Activated CD8-positive, alpha-beta T cell treated with anti-CD3 and anti-CD28 coated beads, Interleukin-2, amount 10 ng/mL, durations not matched to agents 7 days and 5 days (primary cell): ENCODE measurements at places on chromosomes 5 and 9. TPM values are rescaled to one million over a fixed set of nuclear protein-coding genes. Genes with fewer than 3 reads are reported as not detected.
A peak's percentile ranks its signal among the peaks of the same experiment; 100 is the strongest.

GRCh38 chr9:115880221-115880885 lies 273.2 kb upstream of the PAPPA start:
- no peak for DNase-seq

DNA sequence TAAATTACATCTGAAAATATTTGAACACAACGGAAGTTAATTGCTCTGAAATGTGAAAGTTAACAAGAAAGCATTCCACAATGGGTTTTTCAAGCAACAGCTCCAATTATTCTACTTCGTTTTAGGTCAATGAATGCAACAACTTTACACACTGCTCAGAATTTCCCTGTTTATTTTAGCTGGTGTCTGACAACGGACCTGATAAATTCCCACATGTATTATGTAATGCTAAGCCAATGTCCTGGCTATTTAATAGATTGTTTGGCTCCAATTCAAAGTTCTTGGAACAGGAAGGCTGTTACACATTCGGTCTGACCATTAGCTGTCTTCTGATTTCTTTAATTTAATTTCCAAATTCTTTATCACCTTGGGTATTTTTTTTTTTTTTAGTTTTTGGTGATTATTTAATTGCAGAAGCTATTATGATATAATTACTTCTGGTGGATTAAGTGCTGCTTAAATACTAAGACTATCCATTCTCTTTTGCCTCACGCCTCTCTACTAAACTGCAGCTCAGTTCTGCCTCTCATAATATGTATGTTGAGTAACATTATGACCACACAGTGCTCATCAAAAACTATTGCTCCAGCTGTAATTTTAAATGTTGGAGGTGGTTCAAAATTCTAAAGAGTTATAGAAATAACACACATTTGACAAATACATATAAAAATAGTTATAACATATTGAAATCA lies 57.9 kb downstream of the MEF2C start:
- no peak for DNase-seq

GRCh38 chr9:137676998-137677397 lies 58.2 kb downstream of the EHMT1 start:
- DNase-seq, result no peak

The SLC36A3 gene
- total RNA-seq, result not detected

DNA sequence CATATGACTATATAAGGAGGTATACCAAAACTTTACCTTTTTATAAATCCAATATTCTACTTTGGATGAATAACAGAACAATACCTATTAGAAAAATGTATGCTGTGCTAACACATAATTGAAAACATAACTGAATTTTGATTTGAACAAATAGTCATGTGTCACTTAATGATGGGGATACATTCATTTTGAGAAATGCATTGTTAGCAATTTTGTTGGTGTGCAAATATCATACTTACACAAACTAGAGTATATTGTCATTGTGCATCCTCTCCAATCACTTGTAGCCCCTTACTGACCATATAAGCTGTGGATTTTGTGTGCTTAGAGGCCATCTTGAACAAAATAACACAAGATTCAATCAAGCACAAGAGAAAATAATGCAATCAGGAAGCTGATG lies 72.3 kb upstream of the SLCO4C1 start:
- no peak for DNase-seq

DNA sequence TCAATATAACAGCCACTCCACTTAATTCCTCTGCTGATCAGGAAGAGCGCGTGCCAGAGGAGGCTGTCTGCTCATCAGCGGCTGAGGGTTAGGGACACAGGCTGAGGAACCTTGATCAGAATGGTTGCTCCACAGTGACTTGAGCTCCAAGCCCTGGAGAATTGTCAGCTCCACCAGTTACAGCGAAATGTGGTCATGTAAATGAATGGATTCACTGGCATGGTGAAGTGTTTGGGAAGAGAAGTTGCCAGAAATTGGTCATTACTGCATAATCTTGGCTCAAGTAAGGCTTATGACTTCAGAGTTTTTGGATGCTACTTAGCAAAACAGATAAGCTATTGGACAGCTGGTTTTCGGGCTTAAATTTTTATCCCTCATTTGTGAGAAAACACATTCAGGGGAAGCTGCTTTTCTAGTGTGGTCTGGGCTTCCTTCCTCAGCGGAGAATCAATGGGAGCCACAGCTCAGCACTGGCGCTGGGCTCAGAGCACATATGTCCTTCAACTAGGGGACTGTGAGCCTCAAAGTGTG lies 65.0 kb downstream of the PRRT1B start:
- no peak for DNase-seq

DNA sequence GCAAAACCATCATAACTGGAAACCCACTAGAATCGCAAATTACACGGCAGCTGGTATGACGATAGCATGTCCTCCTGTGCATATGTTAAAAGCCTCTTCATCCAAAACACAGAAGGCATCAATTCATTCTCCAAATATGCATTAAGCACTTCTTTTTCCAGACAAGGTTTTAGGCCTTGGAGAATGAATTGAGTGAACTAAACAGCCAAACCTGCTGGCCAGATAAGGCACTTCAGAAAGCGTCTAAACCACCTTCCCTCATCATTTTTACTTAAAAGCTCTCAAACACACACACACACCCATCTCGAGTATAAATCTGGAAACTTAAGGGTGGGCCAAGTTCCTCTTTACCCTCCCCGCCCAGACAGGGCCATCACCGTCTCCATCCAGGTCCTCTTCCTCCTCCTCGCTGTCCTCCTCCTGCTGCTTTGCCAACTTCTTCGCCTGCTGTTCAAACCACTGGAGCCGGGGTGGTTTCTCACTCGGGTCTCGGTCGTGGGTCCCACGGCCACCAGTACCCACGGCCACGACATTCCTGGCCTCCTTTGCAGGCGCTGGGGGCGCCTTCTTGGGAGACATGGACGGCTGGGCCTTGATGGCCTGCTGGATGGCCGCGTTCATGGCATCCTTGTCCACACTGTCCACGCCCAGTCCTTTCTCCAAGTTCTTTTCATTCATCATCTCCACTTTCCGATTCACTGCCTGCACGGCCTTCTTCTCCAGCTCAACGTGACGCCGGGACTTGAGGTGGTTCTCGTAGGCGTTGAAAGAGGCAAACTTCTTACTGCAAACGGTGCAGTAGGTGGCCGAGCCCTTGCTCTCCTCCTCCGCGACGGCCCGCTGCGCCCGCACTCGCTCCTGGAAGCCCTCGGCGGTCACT lies 696 bp downstream of the ZNF622 start:
- DNase-seq, result no peak

GRCh38 chr9:76558465-76558864 lies 99.5 kb downstream of the GCNT1 start:
- no peak for DNase-seq

DNA sequence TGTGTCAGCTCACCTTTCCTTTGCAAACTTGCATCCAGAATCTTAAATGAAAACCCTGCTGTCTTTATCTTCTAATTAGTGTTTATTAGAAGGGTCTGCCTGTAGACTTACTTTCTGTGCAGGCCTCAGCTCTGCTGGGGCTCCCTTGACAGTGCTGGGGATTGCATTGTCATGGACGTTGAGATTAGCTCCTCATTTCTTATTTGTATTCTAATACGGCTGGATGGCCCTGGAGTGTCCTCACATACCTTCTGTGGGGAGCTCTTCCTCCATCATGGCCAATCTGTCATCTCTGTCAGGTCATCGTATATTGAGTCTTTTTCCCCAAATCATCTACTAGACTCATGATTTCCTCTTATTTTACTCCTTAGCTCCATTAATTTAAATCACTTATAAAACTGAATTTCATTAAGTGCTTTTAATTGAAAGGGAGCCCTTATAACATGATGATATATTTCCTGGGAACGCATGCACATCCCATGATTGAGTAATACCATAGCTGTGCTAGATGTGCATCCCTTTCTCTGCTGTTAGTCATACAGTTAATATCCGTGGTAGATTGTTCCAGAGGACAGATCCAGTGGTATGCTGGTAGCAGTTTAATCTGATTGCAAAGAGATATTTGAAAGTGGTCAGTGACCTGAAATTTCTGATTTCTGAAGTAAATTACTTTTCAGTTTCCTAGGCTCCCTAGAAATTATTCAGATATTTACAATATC lies 61.6 kb downstream of the ICE1 start:
- no peak for DNase-seq

DNA sequence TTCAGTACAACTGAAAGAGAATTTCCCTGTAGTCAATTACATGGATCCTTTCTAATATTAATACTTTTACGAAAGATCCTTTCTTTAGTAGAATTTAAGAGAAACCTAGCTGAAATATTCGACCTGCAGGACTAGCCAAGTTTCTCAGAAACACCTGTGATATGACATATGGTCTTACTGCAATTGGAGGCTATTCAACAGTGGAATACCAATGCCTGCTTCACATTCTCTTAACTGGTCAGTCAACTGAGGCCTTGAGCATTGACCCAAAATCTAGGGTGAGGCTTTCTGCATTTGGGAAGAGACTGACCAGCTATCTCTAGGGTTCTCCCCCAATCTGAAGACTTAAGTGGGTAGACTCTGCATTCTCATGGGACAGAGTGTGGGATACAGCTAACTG lies 12.3 kb downstream of the UBE2QL1 start:
- no peak for DNase-seq

The DMRT3 gene
- total RNA-seq, result not detected

DNA sequence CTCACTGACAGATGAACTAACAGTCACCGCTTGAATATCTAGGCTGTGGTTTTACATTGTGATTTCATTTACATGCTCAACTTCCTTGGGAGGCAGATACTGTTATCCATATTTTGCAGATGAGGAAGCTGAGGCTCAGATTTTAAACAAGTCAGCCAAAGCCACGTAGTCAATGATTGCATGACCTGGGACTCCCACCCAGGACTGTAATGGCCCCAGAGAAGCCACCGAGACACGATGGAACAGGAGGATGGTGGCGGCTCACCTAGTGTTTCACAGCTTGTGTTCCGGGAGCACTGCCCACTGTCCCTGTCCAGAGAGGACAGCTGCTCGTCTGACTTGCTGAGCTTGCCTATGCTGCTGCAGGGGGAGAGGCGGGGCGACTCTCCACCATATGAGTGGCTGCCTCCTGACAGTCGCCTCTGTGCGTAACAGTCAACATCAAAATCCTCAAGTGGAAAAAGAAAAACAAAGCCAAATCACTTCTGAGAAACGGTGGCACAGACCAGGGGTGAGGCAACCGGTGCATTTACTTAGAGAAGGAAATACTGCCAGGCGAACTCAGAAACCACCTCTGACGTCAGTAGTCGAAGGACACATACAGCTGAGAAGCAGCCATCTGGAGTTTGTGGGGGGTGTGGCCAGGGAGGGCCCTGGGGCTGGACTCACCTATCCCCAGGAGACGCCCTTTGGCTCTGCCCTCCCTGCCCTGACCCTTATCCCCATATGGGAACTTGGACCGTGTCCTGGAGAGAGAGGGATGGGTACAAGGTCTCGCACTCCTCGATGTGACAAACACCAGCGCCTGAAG lies 82.5 kb downstream of the PRRT1B start:
- peak; percentile 65 for DNase-seq

DNA sequence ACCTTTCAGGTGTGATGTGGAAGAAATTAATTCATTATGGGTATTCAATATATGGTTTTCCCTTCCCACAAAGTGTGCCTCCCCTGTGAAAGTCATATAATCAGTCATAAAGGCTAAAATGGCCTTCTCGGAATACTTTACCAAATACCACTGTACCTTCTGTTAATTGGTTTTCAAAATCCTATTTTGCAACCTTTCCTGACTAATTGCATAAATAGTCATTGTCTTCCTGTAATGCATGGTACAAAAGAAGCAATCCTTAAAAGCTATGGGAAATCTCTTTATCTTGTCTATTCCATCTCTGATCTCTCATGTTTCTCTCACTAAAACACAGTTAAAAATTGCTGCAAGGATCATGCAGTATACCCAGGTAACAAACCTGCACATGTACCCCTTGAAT lies 44.3 kb upstream of the UGCG start:
- DNase-seq, result no peak

- DNase-seq, result no peak
Observed at GRCh38 chr9:132898051-132898450, 19.4 kb downstream of the SPACA9 start.

- no peak for DNase-seq
Observed at GRCh38 chr5:139640421-139641115, 7.6 kb upstream of the CXXC5 start.

DNA sequence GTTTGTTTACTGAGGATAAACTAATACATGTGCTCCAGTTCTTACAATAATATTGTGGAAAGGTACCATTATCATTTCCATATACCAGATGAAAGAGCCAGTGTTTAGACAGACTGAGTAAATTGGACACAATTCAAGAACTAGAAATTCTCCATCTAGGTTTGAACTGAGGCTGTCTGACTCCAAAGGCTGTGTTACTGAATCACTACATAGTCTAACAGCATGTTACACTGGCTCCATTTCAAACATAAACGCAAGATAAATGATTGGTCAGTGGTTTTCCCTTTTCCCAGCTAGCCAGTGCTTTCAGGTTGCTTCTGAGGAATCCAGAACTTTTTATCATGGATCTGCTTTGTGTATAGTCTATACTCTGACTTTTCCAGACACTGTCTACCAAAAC lies 8.1 kb downstream of the SPDL1 start:
- no peak for DNase-seq

The ANKH gene
- 36.0 TPM for total RNA-seq

The ANKRD55 gene
- 0.52 TPM for total RNA-seq

DNA sequence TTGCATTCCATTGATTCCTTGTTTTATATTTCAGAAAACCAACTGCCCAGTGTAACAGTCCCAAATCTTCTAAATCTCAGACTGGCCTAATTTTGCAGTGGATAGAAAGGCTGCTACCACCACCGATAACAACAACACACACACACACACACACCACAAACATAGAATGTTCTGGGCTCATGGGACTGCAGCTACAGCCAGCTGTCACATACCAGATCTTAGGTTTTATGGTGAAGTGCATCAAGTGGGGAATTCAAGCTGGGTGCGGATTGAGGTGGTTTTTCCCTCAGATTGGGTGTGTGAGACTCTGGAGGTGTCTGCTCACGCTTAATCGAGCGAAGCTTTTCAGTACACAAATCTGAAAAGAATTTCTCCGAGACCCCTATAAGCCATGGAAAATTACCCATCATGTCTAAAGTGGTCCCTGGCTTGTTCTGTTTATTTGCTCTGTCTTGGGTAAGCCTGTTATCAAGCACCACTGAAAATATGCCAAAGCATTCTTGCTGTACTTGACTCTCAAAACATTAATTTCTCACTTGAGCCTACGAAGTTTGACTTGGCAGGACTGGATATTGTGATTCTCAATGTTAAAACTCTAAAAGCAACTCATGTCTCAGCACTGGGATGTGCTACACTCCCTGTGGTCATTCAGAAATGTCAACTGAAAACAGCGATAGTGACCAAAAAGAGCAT lies 71.1 kb downstream of the ALDH7A1 start:
- DNase-seq, result no peak

DNA sequence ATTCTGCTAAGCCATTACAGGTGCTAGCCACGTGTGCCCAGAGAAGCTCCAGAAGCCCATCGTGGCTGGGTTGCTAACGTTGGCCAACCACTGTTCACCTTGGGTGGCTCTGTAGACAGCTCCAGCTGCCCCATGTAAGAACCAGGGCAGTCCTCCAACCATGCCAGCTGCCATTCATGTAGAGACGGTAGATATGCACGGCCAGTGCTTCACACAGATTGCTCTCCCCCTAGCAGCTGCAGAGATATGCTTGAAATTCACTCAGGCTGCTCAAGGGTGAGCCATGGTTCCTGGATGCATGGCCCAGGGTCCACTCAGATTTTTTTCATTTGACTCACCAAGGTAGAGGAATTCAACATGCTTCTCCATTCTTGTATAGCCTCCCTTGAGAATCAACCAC lies 31.0 kb downstream of the GADD45G start:
- DNase-seq, result no peak
